ENCODE measurements at places on chromosomes 1 and 21.

DNA sequence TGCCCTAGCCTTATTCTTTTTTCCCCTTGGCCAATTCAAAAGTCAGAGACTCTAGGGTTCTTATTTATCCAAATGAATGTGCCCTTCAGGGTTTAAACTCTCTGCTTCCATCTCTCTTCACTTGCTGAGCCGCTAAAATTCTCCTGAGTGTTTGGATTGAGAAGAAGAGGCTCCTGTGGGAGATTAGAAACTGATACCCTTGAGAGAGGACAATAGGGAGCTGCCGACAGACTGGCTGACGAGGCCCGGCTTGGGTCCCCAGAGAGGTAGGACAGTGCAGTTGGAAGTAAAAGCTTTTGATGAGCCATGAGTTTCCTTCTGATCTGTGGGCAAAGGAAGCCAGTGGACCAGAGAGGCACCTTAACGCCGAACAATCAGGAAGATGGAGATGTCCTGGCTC lies 41.3 kb upstream of the UBE2U start:
- no peak for DNase-seq

DNA sequence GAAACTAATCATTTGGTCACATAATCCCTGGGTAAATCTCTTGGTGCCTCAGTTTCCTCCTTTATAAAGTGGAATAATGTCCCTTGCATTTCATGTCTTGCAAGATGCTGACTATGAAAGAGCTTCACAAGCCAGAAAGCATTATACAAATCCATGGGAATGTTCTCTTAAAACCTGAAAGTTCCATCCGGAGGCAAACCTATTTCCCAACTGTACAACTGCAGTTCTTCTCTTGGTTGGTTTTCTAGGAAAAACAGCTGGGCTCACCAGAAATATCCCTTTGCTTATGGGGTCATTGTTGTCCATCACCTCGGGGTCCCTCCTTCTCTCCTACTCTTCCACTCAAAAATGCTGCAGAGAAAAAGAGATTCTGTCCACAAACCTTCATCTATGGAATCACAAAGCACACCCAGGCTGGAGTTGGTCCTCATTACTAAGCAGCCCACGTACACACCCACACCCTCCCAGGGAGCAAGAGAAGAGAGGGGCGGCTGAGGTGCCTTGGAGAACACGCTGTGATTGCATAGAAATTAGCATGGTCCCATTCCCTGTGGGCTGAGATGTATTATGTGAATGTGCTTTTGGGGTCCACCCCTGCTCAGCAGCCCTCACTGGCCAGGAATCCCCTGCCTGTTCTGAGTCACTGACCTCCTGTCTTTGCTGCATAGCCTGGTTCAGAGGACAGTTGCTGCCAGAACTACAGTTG lies 5.0 kb upstream of the PLXNA2 start:
- no peak for DNase-seq

DNA sequence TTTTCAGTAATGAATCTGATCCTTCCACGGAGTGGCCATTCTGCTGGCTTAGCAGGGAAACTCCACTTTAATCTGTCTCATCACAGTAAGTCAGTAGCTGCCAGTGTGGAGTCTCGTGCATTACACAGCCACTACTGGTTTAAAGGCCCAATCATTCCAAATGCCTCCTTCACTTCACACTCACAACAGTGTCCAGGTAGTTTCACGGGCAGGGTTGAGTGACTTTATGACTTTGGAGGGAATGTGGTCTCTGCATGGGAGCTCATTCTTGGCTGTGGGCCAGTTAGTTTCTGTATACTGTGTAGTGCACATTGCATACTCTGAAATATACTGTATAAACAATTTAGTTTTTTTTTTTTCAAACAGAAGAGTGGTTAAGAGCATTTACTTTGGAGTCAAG lies 34.6 kb upstream of the C1orf87 start:
- DNase-seq = peak; percentile 54

- DNase-seq = peak; percentile 84
Observed at GRCh38 chr1:200184196-200184595, 156.7 kb downstream of the NR5A2 start.

Measured in epithelial cell of proximal tubule (primary cell).